Stimulated activated CD4-positive, alpha-beta T cell treated with anti-CD3 and anti-CD28 coated beads, TNF-alpha, amount 100 ng/mL, for 48 hours (primary cell): ENCODE measurements at places on chromosomes 5 and 9.

- DNase-seq, result no peak
Observed at GRCh38 chr9:5582835-5583195, 46.1 kb upstream of the RIC1 start.

DNA sequence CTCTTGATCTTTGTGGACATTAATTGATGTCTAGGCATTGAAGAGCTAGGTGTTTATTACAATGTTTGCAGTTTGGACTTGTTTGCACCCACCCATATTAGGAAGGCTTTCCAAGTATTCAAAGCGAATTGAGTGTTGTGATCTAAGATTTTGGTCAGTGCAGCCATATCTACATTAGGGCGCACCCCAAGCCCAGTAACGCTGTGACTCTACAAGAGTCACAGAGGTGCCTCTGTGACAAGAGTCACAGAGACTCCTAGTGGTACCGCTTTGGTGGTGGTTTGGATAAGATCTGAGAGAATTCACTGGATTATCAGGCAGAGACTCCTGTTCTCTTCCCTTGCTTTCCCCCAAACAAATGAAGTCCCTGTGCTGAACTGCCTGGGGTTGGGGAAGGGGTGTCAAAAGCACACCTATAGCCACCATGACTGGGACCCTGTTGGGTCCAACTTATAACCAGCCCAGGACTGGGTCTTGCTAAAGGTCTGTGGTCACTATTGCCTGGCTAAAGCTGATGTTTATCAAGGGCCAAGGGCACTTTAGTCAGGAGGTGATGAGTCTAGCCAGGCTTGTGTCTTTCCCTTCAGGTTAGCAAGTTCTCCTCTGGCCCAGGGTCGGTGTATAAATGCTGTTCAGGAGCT lies 114.1 kb upstream of the RIOK2 start:
- DNase-seq, result no peak

DNA sequence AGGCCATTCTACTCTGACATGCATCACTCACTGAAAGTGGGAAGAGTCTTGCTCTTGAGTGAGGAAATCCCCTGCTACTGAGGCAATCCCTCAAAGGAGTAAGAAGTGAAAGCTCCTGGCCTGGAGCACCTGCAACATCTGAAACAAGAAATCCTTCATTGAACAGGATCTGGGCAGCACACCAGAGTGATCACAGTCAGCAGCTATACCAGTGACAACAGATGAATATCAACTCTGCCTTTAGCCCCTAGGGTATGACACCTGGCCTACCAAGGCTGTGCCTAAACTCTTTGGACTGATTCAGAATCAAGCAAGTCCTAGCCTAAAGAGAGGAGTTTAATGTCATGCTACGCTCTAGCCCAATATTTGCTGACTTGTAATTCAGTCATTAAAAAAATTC lies 156.2 kb upstream of the CCDC152 start:
- no peak for DNase-seq

GRCh38 chr5:159897786-159898393 lies 18.4 kb upstream of the ADRA1B start:
- DNase-seq, result no peak

GRCh38 chr5:68898951-68899471 lies 194.8 kb upstream of the SLC30A5 start:
- DNase-seq, result no peak

- no peak for DNase-seq
Observed at GRCh38 chr5:173963867-173964441, 25.0 kb upstream of the C5orf47 start.
